ENCODE measurements at places on chromosomes 1 and 21.

DNA sequence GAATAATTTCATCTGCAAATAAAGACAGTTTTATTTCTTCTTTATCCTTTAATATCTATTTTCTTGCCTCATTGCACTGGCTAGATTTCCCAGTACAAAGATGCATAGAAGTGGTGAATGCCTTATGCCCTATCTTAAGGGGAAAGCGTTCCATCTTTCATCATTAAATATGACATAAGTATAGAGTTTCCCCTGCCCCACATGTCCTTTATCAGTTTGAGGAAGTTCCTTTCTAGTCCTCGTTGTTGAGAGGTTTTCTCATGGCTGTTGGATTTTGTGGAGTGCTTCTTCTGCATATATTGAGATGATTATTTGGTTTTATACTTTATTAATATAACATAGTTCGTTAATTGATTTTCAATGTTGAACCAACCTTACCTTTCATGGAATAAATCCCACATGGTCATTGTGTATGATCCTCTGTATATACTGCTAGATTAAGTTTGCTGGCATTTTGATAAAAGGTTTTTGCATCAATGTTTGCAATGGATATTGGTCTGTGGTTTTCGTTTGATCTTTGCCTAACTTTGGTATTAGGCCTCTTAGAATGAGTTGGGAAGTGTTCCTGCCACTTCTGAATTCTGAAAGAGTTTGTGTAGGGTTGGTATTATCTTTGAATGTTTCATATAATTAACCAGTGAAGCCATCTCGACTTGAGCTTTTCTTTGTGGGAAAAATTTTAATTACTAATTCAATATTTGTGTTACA, 15.6 kb downstream of the PRKACB start:
- no peak for DNase-seq

GRCh38 chr21:16342932-16343331, 613.1 kb downstream of the USP25 start:
- DNase-seq, result no peak

DNA sequence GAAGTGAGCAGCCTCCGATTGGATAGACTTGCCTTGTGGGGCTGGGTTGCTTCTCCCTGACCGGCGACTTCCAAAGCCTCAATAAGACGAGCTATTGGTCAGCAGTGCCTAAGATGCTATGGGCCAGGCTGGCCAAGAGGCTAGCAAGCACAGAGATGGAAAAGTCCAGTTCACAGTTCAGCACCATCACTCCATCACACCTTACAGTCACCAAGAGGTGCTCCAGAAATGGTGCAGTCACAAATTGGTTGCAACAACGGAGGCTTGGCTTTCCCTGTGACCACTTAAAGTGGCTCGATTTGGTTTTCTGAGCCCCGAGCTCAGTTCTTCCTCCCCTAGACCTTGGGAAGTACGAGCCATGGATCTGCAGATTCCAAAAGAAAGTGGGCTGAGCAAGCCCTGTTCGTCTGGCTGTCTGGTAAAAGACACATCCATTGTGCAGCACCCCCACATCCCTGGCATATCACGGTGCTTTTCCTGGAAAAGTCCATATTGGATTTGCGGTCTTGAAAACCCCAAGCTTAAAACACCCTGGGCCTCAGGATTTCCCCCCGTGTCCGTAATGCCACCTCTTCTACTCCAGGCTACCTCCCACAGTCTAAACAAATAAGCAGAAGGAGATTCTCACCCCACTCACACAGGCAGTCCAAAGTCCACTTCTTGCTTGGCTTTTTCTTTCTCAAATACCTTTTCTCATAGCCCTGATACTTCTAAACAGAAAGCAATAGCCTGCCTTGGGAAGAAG, 1.3 kb downstream of the SLAMF1 start:
- no peak for DNase-seq

DNA sequence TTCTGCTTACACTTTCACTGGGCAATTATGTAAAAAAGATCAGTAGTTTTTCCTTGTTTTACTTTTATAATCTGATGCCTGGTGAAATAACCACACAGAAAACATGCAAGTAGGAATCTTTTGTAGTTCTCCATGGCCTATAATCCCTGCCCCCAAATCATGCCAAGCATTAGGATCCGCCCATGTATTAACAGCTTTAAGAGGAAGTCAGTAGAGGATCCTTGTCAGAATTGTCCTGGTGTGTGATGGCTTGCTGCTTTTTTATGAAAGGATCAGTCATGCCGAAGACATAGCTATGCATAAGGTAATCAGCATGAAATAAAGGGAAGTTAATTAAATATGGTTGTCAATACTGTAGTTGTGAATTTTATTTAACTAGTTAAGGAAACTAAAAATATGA, 20.0 kb downstream of the ADGRL2 start:
- no peak for DNase-seq

DNA sequence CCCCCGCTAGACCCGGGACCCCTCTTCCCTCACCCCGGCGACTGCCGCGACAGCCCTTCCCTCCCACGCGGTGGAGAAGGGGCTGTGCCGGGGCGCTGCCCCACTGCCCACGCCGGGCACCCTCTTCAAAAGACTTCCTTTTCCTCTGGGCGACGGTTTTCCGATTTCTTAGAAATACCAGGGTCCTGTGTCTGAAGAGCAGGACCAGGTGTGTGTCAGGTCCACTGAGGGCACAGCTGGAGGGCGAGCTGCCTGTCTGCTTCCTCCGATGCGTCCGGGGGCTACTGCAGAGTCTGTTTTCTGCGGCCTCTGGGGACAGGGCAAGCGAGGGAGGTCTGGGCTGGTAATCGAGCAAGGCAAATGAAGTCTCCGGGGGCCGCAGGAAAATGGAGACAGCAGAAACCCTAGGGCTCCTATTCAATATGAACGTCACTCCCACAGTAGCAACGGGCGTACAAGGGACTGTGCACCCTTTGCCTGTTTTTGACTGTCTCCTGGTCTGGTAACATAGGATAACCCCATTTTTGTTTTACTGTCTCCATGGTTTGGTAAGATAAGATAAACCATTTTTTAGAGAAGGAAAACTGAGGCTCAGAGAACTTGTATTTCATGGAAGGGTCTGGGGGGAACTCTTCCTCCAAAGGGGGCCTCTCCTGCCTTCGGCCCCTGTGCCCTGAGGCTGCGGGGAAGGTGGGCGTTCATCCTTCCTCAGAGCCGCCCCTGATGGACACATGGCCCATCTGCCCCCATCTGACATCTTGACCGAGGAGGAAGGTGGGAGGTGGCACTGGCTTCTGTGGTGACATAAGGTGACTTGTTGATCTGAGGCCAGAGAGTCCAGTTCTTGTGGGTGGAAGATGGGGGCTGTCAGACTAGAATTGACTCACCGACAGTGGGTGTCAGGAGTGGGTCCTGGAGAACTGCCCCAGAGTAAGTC, 970 bp downstream of the TNFRSF1B start:
- DNase-seq, result no peak

- DNase-seq, result no peak
These were observed 8.5 kb upstream of the PRDM15 start for GRCh38 chr21:41887667-41888066.

DNA sequence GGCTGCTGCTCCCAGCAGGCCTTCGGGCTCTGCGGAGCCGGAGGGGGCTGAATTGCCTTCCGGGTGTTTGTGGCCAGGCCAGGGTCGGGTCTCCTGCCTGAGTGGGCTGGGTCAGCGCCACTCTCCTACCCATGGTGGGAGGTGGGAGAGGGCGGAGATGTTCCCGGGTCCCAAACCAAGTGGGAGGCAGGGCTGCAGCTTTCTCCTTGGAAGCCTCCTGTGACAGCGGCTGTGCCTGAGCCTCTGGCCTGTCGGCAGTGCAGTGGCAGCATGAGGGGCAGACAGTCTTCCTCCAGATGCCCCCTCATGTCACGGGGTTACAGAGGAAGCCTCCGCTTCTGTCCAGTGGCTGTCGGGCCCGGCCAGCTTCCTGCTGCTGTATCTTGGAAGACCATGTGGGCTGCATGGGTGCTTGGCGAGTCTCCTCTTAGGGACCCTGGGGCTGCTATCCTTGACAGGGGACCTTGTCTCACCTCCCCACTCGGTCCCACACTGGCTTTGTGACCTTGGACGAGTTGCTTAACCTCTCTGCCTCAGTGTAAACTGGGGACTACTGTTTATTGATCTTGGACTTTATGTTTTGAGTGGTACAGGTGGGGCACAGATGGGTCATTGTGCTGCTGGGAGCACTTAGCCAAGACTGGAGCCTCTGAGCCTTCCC, 4.3 kb downstream of the SKI start:
- DNase-seq, result no peak

DNA sequence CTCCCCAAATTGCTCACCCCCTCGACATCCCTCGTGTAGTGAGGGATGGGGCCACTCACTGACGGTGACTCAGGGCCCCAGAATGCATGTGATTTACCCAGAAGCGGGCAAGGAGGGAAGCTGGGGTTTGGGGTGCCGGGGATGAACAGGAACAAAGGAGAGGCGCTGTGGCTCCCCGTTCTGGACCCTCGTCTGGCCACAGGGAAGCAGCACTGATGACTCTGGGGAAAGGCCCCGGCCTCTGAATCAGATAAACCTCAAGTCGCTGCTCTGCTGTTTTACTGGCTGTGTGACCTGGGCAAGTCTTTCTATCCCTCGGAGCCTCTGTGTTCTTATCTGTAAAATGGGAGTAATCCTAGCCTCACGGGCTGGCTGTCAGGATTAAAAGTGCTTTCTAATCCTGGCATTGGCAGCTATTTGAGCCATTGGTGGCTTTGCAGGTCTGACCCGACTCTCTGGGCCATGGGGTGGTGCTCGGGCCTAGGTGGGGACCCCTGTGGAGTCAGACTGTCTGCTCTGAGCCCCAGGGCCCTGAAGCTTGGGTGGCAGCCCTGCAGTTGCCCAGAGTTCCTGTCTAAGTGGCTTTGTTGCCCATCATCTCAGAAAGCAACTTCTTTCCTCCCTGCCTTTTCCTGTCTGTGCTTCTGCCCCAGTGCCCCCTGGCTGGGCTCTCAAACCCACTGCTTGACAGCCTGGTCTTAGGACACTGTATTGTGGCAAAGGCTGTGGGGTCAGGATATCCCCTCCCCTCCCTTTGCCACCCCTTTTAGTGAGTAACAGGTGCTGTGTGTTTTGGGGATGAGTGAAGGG, 5.5 kb downstream of the TNFRSF1B start:
- DNase-seq, result peak; percentile 69

- DNase-seq, result peak; percentile 80
These were observed 514 bp upstream of the FAAP20 start for GRCh38 chr1:2194898-2195673.

GRCh38 chr1:198701250-198701649, 62.4 kb downstream of the PTPRC start:
- no peak for DNase-seq

GRCh38 chr21:18468790-18469189, 65.2 kb upstream of the TMPRSS15 start:
- no peak for DNase-seq

- no peak for DNase-seq
These were observed 16.3 kb upstream of the GADD45A start for GRCh38 chr1:67668660-67669059.

DNA sequence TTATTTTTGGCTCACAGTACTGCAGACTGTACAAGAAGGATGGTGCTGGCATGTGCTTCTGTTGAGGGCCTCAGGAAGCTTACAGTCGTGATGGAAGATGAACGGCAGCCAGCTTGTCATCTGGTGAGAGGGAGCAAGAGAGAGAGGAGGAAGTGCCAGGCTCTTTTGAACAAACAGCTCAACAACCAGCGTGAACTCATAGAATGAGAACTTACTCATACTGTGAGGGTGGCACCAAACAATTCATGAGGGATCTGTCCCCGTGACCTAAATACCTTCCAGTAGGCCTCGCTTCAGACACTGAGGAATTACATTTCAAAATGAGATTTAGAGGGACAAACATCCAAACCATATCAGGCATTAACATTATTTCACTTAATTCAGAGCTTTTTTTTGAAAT, 84.7 kb downstream of the PKN2 start:
- DNase-seq, result no peak

DNA sequence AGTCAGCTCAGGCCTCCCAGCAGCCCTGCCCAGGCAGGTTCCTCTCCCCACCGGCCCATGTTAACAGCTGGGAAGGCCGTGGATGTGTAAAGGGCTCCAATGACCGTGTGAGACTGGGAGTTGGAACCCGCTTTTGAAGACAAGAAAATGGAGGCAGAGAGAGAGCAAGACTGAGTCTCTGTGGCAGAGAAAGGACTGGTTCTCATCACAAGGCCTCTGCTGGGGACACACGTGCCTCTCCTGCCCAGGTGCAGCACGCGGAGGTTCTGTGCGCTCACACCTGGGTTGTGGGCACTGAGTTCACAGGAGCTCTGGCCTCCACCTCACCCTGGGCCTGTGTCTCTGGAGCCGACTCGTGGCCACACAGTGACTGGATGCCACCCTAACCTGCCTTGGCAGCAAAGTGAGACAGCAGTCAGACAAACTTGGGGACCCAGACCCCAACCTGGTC, 27.0 kb downstream of the RUNX3 start:
- no peak for DNase-seq

DNA sequence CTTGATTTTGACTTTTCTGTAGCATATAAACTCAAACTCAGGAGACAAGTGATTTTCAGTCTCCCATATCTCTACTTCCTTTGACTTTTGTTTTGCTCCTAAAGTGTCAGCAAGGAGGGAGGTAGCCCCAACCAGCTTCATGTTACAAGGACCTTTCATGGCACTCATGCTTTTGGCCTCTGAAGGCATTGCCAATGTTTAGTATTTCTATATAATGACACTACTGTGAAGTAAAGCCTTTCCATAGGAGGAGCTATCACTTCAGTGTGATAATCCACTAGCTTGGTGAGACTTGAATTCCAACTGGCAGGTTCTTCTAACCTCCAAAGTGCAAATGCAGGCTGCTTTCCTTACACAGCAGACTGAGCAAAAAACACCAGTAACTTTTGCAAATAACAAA, 14.4 kb downstream of the COLGALT2 start:
- no peak for DNase-seq

GRCh38 chr1:113935970-113936369, 6.8 kb downstream of the HIPK1 start:
- no peak for DNase-seq

DNA sequence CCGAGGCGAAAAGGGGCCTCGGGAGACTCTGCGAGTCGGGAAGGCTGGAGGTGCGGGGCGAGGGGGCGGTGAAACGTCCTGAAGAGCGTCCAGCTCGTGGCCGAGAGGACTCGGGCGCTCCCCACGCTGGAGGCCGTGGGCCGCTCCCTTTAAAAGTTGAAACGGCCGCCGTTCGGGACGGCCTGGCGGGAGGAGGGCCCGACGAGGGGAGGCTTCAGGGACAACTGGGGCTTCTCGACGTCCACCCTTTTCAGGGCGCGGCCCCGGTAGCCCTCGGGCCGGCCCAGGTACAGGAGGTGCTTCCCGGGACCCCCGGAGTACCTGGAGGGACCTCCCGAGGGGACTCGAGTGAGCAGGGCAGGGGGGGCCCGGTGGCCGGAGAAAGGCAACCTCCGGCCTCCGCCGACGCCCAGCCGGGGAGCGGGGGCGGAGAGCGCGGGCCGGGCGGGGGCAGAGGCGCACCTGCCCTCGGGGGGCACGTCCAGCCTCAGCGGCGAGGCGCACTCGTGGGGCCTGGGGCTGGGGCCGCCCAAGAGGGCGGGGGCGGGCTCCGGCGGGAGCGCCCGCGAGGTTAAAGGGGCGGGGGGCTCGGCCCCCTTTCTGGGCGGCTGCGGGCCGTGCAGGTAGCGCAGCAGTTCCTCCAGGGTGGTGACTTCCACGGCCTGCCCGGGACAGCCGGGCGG, 14.0 kb downstream of the SEMA6C start:
- no peak for DNase-seq

GRCh38 chr1:167453123-167453522, 65.2 kb downstream of the CD247 start:
- DNase-seq, result no peak

- DNase-seq, result no peak
These were observed 15.3 kb downstream of the URB2 start for GRCh38 chr1:229641306-229641705.

- no peak for DNase-seq
These were observed 18.0 kb downstream of the RHBDL2 start for GRCh38 chr1:38923607-38924006.

Data from T-helper 17 cell (primary cell).